ENCODE measurements at places on chromosomes 6 and 20.
A peak's percentile ranks its signal among the peaks of the same experiment; 100 is the strongest.

DNA sequence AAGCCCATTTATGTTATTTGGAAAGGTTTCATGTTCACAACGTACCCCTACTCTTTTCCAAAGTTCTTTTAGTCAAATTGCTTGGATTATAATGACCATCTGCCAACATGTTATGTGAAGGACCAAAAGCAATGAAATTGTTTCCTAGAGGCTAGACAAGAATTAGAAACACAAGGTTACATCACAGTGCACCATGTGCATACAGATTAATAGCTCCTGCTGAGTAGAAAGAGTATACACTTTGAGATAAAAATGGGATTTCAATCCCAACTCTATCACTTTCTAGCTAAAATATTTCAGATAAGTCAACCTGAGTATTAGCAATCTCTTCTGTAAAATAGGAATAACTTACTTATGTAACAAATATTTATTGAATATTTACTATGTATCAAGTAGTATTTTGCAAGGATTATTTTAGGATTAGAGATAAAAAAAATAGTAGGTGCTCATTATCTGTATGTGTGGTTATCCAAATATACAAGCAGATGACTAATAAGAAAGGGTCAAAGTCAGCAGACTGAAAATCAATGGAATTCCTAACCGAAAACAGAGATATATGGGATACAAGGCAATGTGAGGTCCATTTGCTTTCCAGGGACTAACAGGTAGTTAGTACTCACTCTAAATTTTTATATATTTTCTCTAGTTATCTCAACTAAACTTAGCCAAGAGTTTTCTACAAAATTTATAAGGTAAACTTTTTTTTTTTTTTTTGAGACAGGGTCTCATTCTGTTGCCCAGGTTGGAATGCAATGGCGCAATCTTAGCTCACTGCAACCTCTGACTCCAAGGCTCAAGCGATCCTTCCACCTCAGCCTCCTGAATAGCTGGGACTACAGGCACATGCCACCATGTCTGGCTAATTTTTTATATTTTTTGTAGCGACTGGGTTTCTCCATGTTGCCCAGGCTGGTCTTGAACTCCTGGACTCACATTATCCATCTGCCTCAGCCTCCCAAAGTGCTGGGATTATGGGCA lies 127.7 kb downstream of the PDSS2 start:
- DNase-seq = no peak

DNA sequence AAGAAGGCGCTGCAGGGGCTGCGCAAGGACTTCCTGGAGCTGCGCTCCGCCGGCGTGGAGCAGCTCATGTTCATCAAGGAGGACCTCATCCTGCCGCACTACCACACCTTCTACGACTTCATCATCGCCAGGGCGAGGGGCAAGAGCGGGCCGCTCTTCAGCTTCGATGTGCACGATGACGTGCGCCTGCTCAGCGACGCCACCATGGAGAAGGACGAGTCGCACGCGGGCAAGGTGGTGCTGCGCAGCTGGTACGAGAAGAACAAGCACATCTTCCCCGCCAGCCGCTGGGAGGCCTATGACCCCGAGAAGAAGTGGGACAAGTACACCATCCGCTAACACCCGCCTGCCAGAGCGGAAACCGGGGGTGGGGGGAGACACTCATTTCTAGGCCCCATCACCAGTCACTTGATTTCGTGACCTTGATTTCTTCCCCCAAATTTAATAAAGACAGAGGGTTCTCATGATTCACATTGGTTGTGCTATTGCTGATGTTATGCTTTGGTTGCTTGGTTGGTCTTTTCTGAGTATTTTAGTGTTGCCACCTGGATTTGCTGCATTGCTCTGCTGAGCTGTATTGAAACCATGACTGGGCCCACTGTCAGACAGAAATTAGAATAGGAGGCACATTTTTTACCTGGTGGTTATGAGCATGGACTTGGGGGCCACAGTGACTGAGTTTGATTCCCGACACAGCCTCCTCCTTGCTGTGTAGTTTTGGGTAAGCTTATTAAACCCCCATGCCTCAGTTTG lies 1.5 kb downstream of the FAM50B start:
- no peak for DNase-seq

- peak; percentile 17 for DNase-seq
These were observed 60.8 kb downstream of the PRPH2 start for GRCh38 chr6:42661540-42662153.

- no peak for DNase-seq
These were observed 15.0 kb downstream of the EZR start for GRCh38 chr6:158804207-158804606.

GRCh38 chr6:52509281-52510212 lies 67.3 kb downstream of the TRAM2 start:
- peak; percentile 76 for DNase-seq

DNA sequence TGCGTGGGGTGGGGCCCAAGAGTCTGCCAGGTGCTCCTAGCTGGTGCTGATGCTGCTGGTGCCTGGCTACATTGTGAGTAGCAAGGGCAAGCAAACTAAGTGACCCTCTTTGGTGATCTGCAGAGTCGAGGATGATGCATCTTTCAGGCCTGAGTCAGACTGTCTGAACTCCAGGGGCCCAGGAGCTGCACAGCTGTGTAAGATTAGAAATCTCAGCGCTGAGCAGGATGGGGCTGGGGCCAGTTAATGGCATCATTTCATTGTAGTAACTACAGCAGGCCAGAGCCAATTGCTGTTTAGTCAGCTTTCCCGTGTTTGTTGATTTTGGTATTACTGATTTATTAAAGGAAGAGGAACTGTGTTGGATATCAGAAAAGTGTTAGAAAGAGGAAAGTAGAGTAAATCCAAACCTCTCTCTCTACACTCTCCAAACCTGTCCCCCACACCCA lies 365.2 kb downstream of the PAX1 start:
- no peak for DNase-seq

GRCh38 chr6:87697581-87698546 lies 4.2 kb downstream of the AKIRIN2 start:
- DNase-seq = peak; percentile 86

GRCh38 chr20:21272679-21273078 lies 30.5 kb upstream of the XRN2 start:
- no peak for DNase-seq

- no peak for DNase-seq
These were observed 49.2 kb downstream of the EFCAB8 start for GRCh38 chr20:32907886-32908285.

DNA sequence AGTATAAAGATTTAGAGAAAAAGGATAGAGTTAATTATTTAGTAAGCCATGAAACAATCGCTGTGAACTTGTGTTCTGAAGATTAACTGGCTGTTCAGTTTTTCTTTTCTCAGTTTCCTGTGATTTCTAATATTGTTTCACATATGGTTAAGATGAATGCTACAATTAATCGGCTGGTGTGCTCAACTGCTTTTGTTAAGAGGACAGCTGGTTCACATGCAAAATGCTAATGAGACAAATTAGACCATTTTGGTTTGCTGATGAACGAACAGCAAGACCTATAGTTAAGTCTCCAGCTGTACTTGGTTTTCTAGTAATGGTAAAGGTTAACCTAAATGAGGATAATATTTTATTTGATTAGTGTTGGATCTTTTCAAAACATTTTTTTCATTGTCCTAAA lies 10.8 kb upstream of the NHSL1 start:
- no peak for DNase-seq

DNA sequence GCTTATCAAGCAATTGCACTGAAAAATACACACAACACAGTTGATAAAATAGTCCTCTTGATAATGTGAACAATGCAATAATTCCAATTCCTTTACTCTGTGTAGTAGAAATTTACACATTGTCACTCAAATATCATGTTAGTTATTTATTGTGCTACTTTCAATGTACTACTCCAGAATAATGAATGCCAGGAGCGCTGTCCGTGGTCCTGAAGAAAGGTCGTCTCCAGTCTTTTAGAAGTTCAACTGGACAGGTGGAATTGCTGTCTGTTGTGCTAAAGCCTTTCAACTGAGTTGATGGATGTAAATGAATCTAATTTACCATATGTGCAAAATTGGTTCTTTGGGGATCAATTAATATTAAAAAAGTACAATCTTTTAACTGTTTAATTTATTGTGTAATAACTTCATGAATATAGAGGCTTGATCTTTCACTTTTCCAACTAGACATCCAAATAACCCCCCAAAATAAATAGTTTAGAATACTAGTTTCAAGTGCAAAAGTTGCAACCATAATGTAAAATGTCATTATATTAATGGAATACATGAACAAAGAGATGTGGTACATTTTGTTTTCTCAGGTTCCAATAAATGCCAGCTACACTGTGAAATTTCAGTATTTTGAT lies 3.2 kb downstream of the GRIK2 start:
- DNase-seq = no peak

DNA sequence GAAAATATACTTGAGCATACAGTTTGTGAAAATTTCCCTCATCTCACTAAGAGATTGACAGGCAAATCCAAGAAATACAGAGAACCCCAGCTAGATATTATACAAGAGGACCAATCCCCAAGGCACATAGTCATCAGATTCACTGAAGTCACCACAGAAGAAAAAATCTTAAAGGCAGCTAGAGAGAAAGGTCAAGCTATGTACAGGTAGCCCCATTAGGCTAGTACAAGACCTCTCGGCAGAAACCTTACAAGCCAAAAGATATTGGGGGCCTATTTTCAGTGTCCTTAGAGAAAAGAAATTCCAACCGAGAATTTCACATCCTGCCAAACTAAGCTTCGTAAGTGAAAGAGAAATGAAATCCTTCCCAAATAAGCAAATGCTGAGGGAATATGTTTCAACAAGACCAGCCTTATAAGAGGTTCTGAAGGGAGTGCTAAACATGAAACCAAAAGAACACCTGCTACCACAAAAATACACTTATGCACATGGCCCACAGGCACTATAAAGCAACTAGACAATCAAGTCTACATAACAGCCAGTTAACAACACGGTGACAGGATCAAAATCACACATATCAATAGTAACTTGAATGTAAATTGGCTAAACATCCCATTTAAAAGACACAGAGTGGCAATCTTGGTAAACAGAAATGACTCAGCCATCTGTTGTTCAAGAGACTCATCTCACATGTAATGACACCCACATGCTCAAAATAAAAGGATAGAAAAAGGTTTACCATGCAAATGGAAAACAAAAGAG lies 96.3 kb downstream of the FHL5 start:
- no peak for DNase-seq

- DNase-seq = no peak
These were observed 242.4 kb upstream of the STXBP5 start for GRCh38 chr6:146961831-146962230.

DNA sequence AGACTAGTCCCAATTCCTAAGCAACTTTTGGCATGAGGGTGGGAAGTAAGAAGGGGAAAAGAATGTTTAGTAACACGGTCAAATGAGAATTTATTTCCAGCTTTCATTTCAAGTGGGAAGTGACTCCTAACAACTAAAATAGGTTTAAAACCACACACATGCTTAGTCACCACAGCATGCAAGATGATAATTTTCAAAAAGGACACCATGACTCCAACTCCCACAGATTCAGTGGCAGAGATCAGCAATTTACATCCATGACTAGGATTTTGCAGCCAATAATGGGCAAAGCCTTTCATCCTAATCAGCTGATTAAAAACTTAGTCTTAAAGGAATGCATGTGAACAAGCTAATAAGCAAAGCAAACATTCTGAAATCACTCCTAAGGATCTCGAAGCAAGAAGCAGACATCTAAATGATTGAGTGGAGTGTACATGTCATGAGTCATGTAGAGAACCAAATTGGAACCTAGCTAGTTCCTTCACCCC lies 48.1 kb upstream of the GCLC start:
- peak; percentile 89 for DNase-seq

DNA sequence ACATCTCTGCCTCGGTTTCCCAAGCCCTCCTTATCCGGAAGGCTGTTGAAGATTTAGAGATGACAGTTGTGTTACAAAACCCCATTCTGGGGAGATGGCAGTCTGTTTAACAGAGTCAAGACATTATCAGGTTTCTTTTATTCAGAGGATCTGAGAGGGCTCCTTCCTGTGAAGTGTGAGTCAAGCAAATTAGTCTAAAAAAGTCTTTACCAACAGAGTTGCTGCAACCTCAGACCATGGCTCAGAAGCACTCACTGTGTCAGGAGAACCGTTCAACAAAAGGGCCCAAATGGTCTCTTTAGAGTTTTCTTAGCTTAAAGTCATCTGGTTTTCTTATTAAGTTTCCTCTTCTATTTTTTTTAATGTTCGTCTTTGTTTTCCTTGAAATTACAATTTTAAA lies 717.8 kb downstream of the EPM2A start:
- DNase-seq = no peak

DNA sequence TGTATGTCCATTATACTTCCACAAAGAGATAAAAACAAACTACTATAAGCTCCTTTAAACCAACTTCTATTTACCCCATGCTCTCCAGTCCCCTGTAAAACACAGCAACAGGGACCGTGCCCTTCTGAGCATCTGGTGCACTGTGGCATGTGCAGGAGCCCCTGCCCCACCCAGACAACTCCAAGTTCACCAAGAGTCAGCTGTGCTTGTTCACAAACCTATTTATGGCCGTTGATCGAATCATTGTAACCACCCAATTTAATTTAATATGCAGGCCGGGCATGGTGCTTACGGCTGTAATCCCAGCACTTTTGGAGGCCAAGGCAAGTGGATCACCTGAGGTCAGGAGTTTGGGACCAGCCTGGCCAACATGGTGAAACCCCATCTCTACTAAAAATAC lies 13.7 kb upstream of the BLCAP start:
- DNase-seq = no peak

- no peak for DNase-seq
These were observed 165.0 kb upstream of the POU3F2 start for GRCh38 chr6:98669371-98669770.

- no peak for DNase-seq
These were observed 1.2 kb downstream of the CST7 start for GRCh38 chr20:24950128-24950835.

- no peak for DNase-seq
These were observed 198.4 kb upstream of the TENT5A start for GRCh38 chr6:81950877-81951276.

DNA sequence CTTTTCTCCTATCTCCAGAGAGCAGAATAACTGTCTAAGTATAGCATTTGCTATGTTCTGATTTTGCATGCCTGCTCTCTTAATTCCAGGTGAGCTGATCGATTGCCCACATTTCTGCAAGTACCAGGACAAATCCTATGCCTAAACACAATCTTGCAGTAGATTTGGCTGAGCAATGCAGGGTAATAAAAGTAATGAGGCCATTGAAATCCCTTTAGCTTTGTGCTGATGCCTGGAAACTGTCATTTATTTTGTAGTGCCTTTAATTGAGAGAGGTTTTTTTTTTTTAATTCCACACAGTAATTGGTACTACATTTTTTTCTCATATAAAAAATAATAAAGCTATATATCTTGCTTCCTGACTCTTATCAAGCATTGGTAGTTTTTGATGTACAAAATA lies 252.3 kb downstream of the NKAIN2 start:
- no peak for DNase-seq

GRCh38 chr20:46700481-46700880 lies 9.0 kb upstream of the SLC2A10 start:
- DNase-seq = no peak

GRCh38 chr20:4090756-4091489 lies 75.6 kb upstream of the RNF24 start:
- peak; percentile 53 for DNase-seq

GRCh38 chr6:142412658-142413057 lies 110.9 kb downstream of the ADGRG6 start:
- no peak for DNase-seq

Measured in GM04503 (cell line).